Activated T-cell treated with anti-CD3 and anti-CD28 coated beads, Interleukin-2, amount 50 U/mL, for 72 hours (primary cell): ENCODE measurements at places on chromosomes 16 and 17. TPM values are rescaled to one million over a fixed set of nuclear protein-coding genes. Genes with fewer than 3 reads are reported as not detected.
A peak's percentile ranks its signal among the peaks of the same experiment; 100 is the strongest.

The MIEN1 gene
- 39.4 TPM for total RNA-seq

The MMP28 gene
- total RNA-seq = 0.96 TPM

The TNFRSF13B gene
- total RNA-seq = not detected

The KRTAP4-1 gene
- total RNA-seq = not detected

The METRNL gene
- total RNA-seq = 137 TPM

The TRPV2 gene
- total RNA-seq = 47.3 TPM

The FOXJ1 gene
- total RNA-seq = 1.4 TPM

DNA sequence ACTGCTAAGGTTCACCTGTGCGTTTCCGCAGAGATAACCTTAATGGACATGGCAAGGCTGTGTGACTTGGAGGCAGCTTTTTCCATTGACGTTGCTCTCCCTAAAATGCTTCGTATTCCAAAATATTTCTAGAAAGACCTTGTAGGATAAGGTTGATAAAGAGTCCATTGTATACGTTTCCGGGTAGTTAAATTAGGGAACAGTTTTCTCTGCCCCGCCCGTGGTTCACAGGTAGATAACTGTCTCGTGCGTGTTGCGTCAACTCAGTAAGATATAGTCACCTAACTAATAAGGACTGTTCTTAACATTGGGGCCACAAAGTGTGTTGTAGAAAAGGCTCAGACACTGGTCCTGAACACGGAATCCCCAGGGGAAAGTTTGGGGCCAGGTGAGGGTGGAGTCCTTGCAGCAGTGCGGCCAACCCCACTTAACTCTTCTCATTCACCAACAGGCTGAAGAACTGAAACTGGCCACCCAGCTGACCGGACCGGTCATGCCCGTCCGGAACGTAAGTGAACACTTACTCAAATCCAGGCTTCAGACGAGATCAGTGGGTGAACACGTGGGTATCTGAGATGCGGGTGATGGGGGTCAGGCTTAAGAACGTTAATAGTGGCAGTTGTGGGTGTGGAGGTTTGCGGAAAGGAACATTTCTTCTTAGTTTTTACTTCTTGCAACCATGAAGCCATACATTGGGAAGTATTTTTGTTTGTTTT is 1.6 kb downstream of the RPL13 start:
- H3K27ac ChIP-seq = peak overlapping the region; percentile 97
- peak overlapping the region; percentile 96 for H3K4me3 ChIP-seq
- peaks cover 30% of the 10 kb centered on the region for H3K36me3 ChIP-seq
- peaks cover 67% of the 10 kb centered on the region for H3K4me1 ChIP-seq
- DNase-seq = no peak
- no peaks in the 10 kb centered on the region for H3K27me3 ChIP-seq

- H3K27ac ChIP-seq = no peak overlapping the region
- no peak overlapping the region for H3K4me3 ChIP-seq
- no peaks in the 10 kb centered on the region for H3K27me3 ChIP-seq
- no peak for DNase-seq
Measured at GRCh38 chr17:58358408-58359172, 6.6 kb upstream of the SUPT4H1 start.

DNA sequence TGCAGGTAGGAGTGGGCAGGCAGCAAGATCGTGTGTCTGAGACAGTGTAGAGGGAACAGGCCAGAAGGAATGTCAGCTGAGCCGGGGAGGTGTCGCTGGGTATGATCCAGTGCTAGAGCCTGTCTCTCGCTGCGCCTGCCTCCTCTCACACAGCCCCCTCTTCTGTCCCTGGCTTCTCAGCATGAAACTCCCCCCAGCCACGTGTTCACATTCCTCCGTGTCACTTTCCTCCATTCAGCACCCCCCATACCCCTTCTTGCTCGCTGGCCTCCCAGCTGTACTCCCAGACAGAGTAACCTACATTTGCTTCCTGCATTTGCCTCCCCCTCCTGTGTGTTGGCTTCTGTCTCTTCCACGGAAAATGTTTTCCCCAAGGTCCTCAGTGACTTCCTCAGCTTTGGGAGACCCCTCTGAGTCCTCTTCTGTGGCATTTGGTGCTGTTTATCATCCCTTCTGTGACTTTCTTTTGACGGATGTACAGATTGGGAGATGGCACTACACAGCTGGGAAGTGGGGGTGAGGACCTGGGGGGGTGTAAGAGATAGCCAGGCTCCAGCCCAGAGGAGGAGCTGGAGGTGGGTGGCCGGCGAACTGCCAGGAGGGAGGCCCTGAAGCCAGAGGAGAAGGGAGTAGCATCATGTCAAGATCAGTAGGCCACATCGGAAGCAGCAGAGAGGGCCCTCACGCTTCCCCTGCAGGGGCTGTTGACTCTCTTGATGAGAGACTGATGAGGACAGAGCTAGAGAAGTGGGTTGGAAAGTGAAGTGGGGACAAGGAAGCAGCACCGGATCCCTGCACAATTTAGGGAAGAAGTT is 19.2 kb downstream of the SGF29 start:
- peaks cover 5% of the 10 kb centered on the region for H3K4me1 ChIP-seq
- H3K27ac ChIP-seq = no peak overlapping the region
- no peak for DNase-seq
- H3K4me3 ChIP-seq = no peak overlapping the region

- no peaks in the 10 kb centered on the region for H3K36me3 ChIP-seq
- H3K27ac ChIP-seq = no peak overlapping the region
- H3K4me1 ChIP-seq = peaks cover 5% of the 10 kb centered on the region
- H3K4me3 ChIP-seq = no peak overlapping the region
Measured at GRCh38 chr16:53886482-53887378, 182.8 kb downstream of the FTO start.

- peaks cover 7% of the 10 kb centered on the region for H3K27me3 ChIP-seq
- H3K36me3 ChIP-seq = no peaks in the 10 kb centered on the region
- DNase-seq = no peak
- no peaks in the 10 kb centered on the region for H3K4me1 ChIP-seq
- H3K4me3 ChIP-seq = no peak overlapping the region
- H3K27ac ChIP-seq = no peak overlapping the region
Measured at GRCh38 chr16:85384833-85385462, 228.2 kb upstream of the GSE1 start.

- H3K36me3 ChIP-seq = no peaks in the 10 kb centered on the region
- no peak overlapping the region for H3K4me3 ChIP-seq
- no peak for DNase-seq
Measured at GRCh38 chr17:79147746-79148506, 73.3 kb downstream of the ENGASE start.

DNA sequence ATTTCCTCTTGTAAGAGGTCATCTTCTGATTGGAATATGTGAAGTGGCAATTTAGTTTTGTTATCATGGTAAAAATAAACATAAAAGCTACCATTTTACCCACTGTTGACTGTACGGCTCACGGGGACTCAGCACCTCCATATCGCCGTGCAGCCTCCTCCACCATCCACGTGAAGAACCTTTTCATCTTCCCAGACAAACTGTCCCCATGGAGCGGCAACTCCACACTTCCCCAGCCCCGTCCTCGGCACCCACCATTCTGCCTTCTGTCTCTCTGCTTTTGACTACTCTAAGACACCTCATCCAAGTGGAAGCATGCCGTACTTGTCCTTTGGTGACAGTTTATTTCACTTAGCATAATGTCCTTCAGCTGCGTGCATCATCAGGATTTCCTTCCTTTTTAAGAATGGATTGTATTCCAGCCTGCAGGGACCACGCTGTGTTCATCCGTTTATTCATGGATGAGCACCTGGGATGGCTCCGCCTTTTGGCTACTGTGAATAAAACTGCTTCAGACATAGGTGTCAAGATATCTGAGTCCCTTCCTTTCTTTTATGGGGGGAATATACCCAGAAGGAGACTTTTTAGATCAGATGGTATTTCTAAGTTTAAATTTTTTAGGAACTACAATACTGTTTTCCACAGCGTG is 14.3 kb downstream of the FBXO31 start:
- DNase-seq = no peak

DNA sequence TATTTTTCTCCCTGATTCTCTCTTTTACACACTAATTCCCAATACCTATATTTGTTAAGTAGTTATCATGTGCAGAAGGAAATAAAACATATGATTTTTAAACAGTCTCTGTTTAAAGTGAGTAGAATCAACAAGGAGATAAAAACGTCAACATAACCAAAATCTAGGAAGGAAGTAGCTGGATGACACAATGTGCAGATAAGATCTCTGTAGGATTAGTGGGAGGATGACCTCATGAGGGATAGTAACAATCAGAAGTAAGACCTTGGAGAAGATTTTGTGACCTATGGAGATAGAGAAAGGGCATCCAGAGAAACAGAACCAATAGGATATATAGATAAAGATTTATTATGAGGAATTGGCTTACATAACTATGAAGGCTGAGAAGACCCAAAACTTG is 262.6 kb upstream of the CDH11 start:
- no peak overlapping the region for H3K27ac ChIP-seq
- H3K36me3 ChIP-seq = no peaks in the 10 kb centered on the region
- H3K4me1 ChIP-seq = no peaks in the 10 kb centered on the region

DNA sequence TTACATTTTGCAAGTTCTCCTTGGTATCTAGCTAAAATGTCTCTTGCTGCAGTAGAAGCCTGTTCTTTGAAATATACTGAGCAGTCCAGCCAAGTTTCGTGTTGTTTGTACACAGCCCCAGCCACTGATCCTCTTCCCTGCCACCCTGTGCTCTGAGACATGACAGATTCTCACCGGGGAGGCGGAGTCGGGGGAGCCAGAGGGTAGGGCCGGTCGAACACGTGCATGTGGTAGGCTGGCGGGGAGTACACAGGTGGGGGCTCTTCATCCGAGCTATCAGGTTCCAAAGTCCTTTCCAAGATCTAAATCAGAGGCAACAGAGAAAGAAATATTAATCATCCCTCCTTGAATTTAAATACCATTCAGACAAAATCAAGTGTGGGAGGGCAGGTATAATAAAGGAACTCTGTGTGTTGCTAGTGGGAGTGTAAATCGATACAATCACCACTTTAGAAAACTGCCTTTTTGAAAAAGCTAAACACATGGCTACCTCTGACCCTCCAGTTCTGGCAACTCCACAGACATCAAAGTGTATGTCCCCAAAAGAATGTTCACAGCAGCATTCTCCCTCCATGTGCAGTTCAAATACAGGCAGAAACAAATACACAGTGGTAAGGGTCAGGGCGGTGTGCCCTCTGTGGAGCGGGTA is 29.7 kb upstream of the MRPS23 start:
- peaks cover 41% of the 10 kb centered on the region for H3K4me1 ChIP-seq
- DNase-seq = no peak
- no peak overlapping the region for H3K27ac ChIP-seq
- H3K27me3 ChIP-seq = peaks cover 11% of the 10 kb centered on the region
- peak overlapping the region; percentile 30 for H3K4me3 ChIP-seq

DNA sequence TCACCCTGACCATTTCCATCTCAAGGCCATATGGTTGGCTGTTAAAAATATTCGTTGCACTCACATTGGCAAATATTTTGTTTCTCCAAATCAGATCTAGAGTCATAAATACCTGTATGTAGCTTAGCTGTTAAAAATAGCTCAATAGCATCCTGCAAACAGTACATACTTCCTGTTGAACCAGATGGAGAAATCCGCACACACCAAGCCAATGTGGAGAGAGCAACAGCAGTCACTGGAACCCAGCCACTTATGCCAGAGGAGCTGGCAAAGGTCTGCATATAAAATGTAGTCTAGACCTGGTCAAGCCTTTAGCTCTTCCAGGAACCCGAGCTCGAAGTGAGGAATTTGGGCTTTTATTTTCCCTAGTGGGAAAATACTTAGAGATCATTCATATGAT is 146.4 kb upstream of the KCNJ16 start:
- H3K27ac ChIP-seq = no peak overlapping the region
- no peak for DNase-seq
- no peaks in the 10 kb centered on the region for H3K36me3 ChIP-seq

GRCh38 chr16:11139326-11140097 is 116.5 kb downstream of the SOCS1 start:
- peak overlapping the region; percentile 83 for H3K4me3 ChIP-seq
- H3K36me3 ChIP-seq = peaks cover 6% of the 10 kb centered on the region
- H3K27ac ChIP-seq = peak overlapping the region; percentile 94
- no peaks in the 10 kb centered on the region for H3K27me3 ChIP-seq
- no peak for DNase-seq

- H3K4me3 ChIP-seq = peak overlapping the region; percentile 78
- peak; percentile 59 for DNase-seq
- H3K27me3 ChIP-seq = peaks cover 49% of the 10 kb centered on the region
- no peaks in the 10 kb centered on the region for H3K36me3 ChIP-seq
- no peak overlapping the region for H3K27ac ChIP-seq
Measured at GRCh38 chr16:31472709-31473203, 804 bp downstream of the TGFB1I1 start.
